ENCODE measurements at places on chromosomes 1 and 21. TPM values are rescaled to one million over a fixed set of nuclear protein-coding genes. Genes with fewer than 3 reads are reported as not detected.

SYT11 gene
- total RNA-seq: 34.5 TPM

CCDC28B gene
- total RNA-seq: 8.0 TPM

LCE2A gene
- not detected for total RNA-seq

DNA sequence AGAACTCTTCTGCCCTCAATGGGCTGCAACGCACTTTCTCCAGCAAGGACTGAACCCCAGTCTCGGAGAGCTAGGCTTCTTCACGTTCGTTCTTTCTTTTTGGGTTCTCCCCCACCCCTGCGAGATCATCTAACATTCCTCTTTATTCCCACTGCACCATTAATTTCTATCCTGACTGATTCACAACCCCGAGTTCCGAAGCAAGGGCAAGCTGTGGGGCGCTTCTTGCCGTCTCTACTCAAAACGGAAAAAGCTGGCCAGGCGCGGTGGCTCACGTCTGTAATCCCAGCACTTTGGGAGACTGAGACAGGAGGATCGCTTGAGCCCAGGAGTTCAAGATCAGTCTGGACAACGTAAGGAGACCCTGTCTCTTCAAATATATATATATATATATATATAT, 37.4 kb upstream of the BTG2 start:
- H3K4me1 ChIP-seq: peaks cover 12% of the 10 kb centered on the region
- no peak overlapping the region for H3K27ac ChIP-seq
- no peak for DNase-seq

DNA sequence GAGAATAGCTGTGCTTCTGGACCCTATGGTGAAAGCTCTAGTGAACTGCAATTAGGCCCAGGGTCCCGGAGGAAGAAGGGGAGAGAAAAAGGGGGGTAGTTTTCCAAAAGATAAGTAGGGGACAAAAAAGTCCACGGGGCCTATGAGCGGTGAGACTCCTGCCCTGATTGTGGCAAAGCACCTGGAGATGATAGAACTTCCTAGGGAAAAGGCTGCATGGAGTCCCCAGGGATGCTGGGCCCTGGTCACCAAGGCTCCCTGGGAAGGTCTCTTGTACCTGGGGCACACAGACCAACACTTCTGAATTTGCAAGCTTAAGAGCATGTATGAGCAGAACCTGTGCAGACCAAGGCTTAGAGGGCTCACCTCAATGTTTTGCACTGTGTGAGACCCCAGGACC, 5.4 kb upstream of the SHISA4 start:
- no peak overlapping the region for H3K4me3 ChIP-seq
- H3K36me3 ChIP-seq: no peaks in the 10 kb centered on the region
- H3K27ac ChIP-seq: peak overlapping the region; percentile 55
- H3K27me3 ChIP-seq: no peaks in the 10 kb centered on the region
